ENCODE measurements at places on chromosomes 2 and 18. TPM values are rescaled to one million over a fixed set of nuclear protein-coding genes. Genes with fewer than 3 reads are reported as not detected.

The KIAA2012 gene
- total RNA-seq = 1.00 TPM

The TLX2 gene
- not detected for total RNA-seq

The NEB gene
- 3.9 TPM for total RNA-seq

The AMER3 gene
- 25.7 TPM for total RNA-seq

The NGEF gene
- 12.2 TPM for total RNA-seq

The PROC gene
- 0.18 TPM for total RNA-seq

The KCNJ3 gene
- total RNA-seq = 16.2 TPM

The PPP1R1C gene
- total RNA-seq = 3.1 TPM

The APCDD1 gene
- total RNA-seq = 41.6 TPM

The IL1F10 gene
- not detected for total RNA-seq

The LPIN2 gene
- total RNA-seq = 49.3 TPM

The OTOS gene
- 1.4 TPM for total RNA-seq

The GPBAR1 gene
- 0.18 TPM for total RNA-seq

The MRPS9 gene
- 11.3 TPM for total RNA-seq

The FLACC1 gene
- total RNA-seq = 3.7 TPM

The KCNS3 gene
- total RNA-seq = 4.6 TPM

The CCDC148 gene
- 13.5 TPM for total RNA-seq

The MYO7B gene
- total RNA-seq = 0.27 TPM

Data from cerebellum (tissue), 4 donors.